Cardiac muscle cell (in vitro differentiated cells and primary cell): ENCODE measurements at places on chromosomes 5 and 9. TPM values are rescaled to one million over a fixed set of nuclear protein-coding genes. Genes with fewer than 3 reads are reported as not detected.

- no peak overlapping the region for H3K4me3 ChIP-seq
- no peak for DNase-seq
- H3K4me1 ChIP-seq = no peaks in the 10 kb centered on the region
- no peaks in the 10 kb centered on the region for H3K27me3 ChIP-seq
- no peaks in the 10 kb centered on the region for H3K36me3 ChIP-seq
Measured at GRCh38 chr5:27592231-27592630, 553.8 kb upstream of the CDH9 start.

DNA sequence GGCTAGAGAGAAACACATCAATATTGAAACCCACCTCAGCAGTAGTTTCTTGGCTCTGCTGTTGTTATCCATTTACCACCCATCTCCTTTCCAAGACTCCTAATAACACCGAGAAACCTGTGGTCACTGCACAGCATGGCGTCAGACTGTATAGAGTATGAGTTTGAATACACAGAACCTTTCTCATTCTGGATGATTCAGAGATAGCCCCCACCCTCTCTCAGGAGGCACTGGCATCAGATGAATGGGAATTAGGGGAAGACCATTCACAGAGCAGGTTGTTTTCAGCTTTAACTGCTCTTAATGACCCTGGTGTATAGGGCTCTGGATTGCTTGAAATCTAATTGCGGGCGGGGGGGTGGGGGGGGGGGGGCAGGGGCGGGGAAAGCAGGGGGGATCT lies 86.7 kb downstream of the GPR21 start:
- peaks cover 4% of the 10 kb centered on the region for H3K36me3 ChIP-seq
- no peak overlapping the region for H3K27ac ChIP-seq
- peaks cover 16% of the 10 kb centered on the region for H3K4me1 ChIP-seq
- DNase-seq = no peak
- no peaks in the 10 kb centered on the region for H3K27me3 ChIP-seq

GRCh38 chr5:158951436-158952247 lies 148.1 kb downstream of the EBF1 start:
- no peak overlapping the region for H3K27ac ChIP-seq
- H3K27me3 ChIP-seq = no peaks in the 10 kb centered on the region
- H3K4me3 ChIP-seq = no peak overlapping the region
- DNase-seq = peak; percentile 5
- no peaks in the 10 kb centered on the region for H3K36me3 ChIP-seq

Gene MPDZ
- 50.6 and 83.1 TPM in 2 replicates for total RNA-seq

Gene SLC6A3
- total RNA-seq = 0.04 TPM in 1 of 2 replicates, not detected in the other
